ENCODE measurements at places on chromosomes 2 and 18.

GRCh38 chr2:54966165-54966832 is 84.0 kb downstream of the RTN4 start:
- DNase-seq: no peak

- no peak for DNase-seq
These were observed at the start of gene CDH7 for GRCh38 chr18:65750389-65751154. Gene CDH7, plus strand, starts transcription at chr18:65751012. Its CDS starts 11,831 bp downstream, at chr18:65762843.

GRCh38 chr2:138381373-138381772 is 120.2 kb upstream of the SPOPL start:
- no peak for DNase-seq

- DNase-seq: no peak
These were observed 1.2 kb upstream of the CNNM4 start for GRCh38 chr2:96759548-96759947.

- DNase-seq: peak; percentile 56
These were observed 54.6 kb upstream of the GPR17 start for GRCh38 chr2:127591221-127591923.

GRCh38 chr2:47064106-47064505 is 91.0 kb downstream of the STPG4 start:
- DNase-seq: no peak

- DNase-seq: no peak
These were observed 808.4 kb downstream of the BCL11A start for GRCh38 chr2:59745085-59745484.

- no peak for DNase-seq
These were observed 308.4 kb downstream of the XIRP2 start for GRCh38 chr2:167196461-167197252.

DNA sequence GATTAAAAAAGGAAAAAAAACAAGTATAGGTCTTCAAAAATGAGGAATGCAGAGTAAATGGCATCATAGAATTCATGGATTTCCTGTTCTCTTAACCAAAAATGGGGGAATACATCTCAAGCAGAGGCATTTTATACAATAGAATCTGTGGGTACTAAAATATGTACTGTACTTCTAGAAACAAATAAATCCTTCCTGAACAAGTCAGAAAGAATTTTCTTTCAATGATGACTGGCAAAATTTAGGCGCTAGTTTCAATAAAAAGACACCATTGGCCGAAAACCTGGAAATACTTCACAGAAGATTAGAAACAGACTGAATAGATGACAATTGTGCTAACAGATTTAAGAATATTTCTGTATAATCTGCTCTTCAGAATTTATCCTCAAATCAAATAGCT is 15.1 kb downstream of the TRAK2 start:
- DNase-seq: no peak

DNA sequence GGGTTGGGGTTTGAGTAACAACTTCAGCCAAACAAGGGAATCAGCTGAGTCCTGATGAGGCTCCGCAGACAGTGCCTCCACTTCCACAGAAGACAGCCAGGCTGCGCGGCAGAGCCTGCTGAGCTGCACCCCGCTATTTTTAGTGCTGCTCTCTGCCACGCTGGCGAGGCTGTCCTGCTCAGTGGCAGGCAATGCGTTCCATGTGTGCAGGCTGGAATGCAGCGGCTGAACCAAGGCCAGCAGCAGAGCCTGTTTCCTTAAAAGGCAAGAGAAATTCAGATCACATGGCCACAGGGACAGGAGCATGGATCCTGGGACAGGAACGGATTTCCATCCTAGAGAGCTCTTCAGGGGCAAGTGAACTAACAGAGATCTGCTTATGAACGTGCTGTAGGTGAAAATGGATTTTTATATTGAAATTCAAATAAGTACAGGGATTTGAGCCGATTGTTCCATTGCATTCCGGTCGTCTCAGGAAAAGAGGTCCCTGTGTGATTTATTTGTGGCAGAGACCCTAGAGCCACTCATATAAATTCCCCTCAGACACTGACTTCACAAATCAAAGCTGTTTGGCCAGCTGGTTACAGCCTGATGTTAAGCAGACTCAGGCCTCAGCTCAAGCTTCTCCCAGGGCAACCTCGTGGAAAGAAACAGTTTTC is 98.7 kb downstream of the COL6A3 start:
- no peak for DNase-seq

GRCh38 chr2:101012706-101013181 is 10.7 kb downstream of the RPL31 start:
- DNase-seq: no peak

DNA sequence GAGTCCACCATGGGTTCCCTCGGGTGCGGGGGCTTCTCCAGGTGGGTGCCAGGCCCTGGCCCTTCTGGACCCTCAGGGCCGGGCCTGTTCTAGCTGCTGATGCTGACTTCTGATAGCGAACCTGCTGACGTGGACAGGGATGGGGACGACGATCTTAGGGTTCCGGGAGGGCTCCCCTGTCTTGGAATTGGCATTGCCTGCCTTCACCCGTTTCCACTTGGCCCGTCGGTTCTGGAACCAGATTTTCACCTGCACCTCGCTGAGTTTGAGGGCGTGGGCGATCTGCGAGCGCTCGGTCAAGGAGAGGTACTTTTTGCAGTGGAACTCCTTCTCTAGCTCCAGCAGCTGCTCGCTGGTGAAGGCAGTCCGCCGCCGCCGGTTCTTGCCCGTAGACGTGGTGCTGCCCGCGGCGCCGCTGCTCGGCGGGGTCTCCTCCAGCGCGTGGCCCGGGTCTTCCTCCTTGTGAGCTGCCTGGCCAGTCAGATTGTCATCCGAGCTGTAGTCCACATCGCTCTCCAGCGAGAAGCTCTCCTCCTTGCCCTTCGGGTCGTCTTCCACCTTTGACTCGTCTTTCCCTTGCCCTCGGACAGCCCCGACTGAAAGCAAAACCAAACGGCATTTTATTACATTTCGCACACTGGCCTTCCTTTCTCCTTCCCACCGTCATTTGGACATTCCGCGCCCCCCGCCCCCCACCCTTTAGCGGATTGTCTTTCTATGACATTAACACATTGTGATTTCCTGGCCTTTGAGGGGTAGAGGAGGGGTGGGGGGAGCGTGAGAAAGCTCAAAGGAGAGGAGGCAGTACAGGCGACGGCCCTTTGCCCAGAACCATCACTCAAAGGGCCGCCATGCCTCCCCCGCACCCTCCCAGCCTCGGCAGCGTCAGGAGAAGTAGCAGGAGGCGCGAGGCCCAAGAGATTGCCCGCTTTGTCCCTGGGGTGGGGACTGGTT is 2.1 kb downstream of the GBX2 start:
- no peak for DNase-seq

- DNase-seq: no peak
These were observed 149.7 kb downstream of the UPP2 start for GRCh38 chr2:158251356-158251755.

DNA sequence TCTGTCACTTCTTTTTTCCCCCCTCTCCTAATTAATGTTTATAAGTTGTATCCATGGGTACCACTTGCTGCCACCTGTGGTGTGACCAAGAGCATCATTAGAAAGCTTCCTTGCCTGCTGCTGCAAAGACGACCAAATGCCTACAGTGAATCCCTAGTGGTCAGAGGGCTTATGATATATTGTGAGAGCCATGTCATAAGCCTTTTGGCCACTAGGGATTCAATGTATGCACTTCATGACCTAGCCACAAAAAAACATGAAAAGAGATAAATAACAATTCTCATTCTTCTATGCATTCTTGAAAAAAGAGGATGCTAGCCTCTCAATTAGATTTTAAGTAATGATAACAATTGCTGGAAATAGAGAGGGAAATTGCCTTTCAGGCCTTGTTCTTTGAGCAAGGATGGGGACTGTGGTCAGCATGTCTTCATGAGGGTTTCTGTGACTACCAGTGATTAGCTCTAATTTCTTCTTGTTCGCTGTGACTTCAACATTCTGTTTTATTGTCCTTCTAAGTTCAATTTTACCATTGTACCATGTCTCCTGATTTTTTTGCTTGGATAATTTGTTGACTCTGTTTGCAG is 435.3 kb downstream of the TGIF1 start:
- no peak for DNase-seq

DNA sequence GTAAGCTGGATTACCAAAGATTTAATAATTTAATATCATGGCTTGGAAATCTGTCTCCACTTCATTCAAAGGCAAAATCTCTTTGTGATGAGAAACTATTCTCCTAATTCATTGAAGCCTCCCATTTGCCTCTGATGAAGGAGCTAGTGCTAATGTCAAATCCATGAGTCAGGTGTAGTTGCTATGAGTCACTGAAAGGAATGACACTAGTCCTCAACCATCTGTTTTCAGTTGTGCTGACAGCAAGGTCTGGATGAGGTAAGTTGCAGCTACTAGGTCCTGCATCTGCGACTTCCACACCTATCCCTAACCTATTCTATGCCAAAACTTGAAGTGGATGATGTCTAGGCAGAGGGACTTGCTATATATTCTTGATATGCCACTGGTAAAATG is 324.0 kb upstream of the UBE2E3 start:
- DNase-seq: no peak

DNA sequence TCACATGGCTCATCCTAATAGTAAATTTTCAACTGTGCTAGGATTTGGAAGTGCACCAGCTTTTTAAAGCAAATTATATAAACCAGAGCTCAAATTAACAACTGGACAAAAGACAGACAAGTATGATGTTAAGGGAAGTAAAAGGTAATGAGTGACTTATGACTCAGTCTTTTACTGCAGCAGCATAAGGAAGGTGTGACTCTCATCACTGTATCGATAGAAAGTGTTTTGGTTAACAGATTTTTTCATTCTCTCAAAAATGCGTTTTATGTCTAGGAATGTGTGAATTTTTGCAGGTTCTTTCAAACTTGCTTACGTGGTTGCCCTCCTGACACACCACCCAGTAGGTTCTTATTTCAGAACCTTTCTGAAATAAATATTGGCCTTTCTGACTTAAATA is 244.2 kb upstream of the BOD1L2 start:
- DNase-seq: no peak

DNA sequence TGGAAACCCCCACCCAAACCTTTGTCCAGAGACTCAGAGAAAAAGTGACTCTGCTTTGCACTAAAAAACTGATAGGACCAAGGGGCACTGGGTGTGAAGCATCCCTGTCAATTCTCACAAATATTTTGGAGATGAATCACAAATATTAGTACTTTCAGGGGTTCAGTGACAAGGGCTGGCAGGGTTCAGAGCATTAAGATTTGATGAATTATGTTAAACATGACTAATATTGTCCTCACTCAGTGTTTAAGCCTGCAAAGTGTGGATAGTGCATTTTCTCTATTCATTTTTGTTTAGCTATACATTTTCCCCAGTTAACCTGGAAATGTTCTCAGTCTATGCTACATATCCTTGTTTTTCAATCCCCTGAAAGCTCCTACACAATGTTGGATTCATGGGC is 65.3 kb upstream of the CCDC68 start:
- no peak for DNase-seq

- no peak for DNase-seq
These were observed 115.2 kb downstream of the TTC32 start for GRCh38 chr2:19786408-19787058.

GRCh38 chr2:167438206-167438605 is 549.9 kb downstream of the XIRP2 start:
- DNase-seq: no peak

GRCh38 chr2:46096260-46096659 is 200.9 kb upstream of the EPAS1 start:
- no peak for DNase-seq

- no peak for DNase-seq
These were observed 168.2 kb downstream of the STK39 start for GRCh38 chr2:168079236-168079635.

GRCh38 chr2:68366083-68366560 is 1.0 kb downstream of the PLEK start:
- no peak for DNase-seq

DNA sequence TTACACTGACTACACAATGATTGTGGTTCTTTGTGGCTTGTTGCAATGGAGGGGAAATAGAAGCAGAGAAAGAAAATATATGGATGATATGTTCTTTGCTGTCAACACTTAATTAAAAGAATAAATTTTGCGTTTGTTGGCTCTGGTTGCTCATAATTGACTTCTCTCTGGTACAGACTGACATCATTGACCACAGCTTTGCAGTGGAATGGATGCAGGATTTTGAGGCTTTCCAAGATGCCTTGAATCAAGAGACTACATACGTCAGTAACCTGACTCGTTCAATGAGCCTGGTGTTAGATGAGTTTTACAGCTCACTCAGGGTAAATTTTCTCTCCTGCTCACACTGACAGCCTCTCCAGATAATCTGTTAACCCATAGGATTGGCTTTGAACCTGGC is 9.9 kb downstream of the GPN1 start:
- peak; percentile 16 for DNase-seq

DNA sequence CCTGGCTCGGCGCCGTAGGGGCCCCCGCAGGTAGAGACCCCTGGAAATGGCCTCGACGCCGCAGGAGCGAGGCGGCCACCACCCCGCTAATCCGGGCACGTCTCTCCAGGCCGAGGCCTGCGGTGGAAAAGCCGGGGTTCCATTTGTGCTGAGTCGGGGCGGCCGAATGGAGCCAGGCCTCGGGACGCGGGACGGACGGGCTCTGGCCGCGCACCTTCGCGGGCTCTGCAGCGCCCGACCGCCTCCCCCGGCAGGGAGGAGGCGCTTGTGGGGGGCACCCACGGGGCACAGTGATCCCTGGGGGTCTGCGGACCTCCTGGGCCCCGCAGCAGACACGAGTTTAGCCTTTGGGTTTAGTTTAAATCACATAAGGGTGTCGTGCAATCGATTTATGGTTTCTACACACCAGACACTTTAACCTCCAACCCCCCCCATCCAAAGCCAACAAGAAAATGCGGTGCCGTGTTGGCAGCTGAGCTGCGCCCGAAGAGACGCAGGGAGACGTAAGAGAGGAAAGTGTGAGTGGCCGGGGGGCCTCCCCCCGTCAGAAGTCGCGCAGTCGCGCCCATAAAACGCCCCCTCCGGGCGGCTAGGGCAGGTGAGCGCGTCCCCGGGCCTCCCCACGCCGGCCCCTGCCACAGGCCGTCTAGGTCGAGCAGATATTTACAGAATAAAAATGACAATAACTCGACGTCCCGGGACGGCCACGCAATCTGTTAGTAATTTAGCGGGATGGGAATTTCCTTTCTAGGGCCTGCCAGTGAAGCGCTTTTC is 1.0 kb upstream of the NFATC1 start:
- DNase-seq: peak; percentile 79

DNA sequence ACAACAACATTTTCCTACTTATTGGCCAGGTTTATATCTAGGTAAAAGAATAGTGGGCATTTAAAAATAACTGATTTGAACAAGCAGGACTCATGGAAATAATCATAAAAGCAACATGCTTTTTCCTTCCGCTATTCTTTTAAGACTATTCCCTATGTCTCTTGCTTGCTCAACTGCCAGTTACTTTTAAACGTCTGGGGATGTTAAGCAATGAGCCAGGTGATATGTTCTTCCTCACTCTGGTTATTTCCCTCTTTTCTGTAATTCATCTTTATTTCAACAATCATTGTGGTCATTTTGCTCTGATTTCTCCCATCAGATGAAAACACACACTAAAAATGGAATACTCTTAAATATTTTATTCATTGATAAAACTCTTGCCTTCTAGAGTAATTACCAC is 33.4 kb upstream of the SLC8A1 start:
- DNase-seq: no peak

Measured in activated T-cell treated with anti-CD3 and anti-CD28 coated beads for 48 hours (primary cell).